ENCODE measurements at places on chromosomes 12 and 14. TPM values are rescaled to one million over a fixed set of nuclear protein-coding genes. Genes with fewer than 3 reads are reported as not detected.

Gene TPH2
- 0.12 TPM for total RNA-seq

Gene CLEC2A
- not detected for total RNA-seq

- DNase-seq, result no peak
- no peak overlapping the region for H3K4me3 ChIP-seq
- H3K27ac ChIP-seq, result no peak overlapping the region
- H3K36me3 ChIP-seq, result no peaks in the 10 kb centered on the region
- H3K27me3 ChIP-seq, result no peaks in the 10 kb centered on the region
Measured at GRCh38 chr12:39920222-39920621, 185.7 kb downstream of the SLC2A13 start.

DNA sequence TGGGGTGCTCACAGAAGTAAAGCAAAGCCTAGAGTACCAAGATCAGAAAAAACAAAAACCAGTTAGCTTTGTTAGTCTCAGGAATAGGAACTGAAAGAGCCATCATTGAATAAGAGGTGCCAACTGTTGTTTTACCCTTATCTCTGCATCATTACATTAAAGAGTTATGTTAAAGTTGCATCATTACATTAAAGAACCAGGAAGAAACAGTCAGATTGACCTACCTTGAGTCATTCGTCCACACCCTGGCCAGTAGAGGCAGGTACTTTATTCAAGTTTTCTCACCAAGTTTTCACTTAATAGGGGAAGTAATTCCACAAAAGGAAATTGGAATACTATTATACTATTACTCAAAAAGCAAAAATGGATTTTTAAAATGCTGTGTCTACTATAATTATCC, 121.7 kb upstream of the CNOT2 start:
- H3K27ac ChIP-seq, result no peak overlapping the region
- H3K4me3 ChIP-seq, result no peak overlapping the region
- H3K36me3 ChIP-seq, result no peaks in the 10 kb centered on the region
- no peaks in the 10 kb centered on the region for H3K4me1 ChIP-seq
- no peak for DNase-seq

DNA sequence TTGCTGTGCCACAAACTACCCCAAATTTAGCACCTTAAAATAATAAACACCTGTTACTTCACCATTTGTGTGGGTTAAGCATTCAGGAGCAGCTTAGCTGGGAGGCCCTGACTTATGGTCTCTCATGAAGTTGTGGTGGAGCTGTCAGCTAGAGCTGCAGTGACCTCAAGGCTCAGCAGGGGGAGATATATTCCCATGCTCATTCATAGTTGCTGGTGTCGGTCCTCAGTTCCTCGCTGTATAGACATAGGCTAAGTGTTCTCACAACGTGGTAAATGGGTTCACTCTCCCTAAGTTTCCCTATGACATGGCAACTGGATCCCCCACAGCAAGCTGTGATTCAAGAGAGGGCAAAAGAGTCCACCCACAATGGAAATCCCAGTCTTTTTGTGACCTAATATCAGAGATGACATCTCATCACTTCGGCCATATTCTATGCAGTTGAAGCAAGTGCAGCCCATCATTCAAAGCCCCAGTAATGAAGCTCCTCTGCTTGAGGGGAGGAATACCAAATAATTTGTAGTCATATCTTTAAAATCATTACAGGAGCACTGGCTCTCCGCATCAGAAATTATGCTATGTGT, 41.1 kb downstream of the PRB3 start:
- no peak overlapping the region for H3K4me3 ChIP-seq
- peak; percentile 37 for DNase-seq
- no peaks in the 10 kb centered on the region for H3K27me3 ChIP-seq

DNA sequence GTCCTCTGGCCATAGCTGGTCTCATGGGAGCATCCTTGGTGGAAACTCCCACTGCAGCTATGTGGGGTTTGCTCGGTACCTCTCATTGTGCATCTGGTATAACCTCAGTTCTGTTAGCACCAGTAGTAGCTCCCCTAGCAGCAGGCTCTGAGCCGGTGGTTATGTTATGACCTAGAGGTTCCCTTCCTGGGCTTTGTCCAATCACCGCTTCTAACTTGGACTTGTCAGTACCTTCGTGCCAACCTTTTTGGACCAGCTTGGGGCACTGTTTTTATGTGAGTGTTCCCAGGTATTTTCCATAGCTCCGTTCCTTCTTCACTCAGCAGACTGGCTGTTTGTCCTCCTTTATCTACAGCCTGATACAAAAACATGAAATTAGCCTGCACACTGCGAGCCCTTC, 55.7 kb downstream of the ATG14 start:
- peaks cover 28% of the 10 kb centered on the region for H3K4me1 ChIP-seq
- no peak for DNase-seq
- no peak overlapping the region for H3K27ac ChIP-seq
- no peak overlapping the region for H3K4me3 ChIP-seq
- H3K36me3 ChIP-seq, result peaks cover 7% of the 10 kb centered on the region

Gene IKZF4
- total RNA-seq, result 7.2 TPM

Gene TEX52
- not detected for total RNA-seq

Gene ANKRD33
- not detected for total RNA-seq

DNA sequence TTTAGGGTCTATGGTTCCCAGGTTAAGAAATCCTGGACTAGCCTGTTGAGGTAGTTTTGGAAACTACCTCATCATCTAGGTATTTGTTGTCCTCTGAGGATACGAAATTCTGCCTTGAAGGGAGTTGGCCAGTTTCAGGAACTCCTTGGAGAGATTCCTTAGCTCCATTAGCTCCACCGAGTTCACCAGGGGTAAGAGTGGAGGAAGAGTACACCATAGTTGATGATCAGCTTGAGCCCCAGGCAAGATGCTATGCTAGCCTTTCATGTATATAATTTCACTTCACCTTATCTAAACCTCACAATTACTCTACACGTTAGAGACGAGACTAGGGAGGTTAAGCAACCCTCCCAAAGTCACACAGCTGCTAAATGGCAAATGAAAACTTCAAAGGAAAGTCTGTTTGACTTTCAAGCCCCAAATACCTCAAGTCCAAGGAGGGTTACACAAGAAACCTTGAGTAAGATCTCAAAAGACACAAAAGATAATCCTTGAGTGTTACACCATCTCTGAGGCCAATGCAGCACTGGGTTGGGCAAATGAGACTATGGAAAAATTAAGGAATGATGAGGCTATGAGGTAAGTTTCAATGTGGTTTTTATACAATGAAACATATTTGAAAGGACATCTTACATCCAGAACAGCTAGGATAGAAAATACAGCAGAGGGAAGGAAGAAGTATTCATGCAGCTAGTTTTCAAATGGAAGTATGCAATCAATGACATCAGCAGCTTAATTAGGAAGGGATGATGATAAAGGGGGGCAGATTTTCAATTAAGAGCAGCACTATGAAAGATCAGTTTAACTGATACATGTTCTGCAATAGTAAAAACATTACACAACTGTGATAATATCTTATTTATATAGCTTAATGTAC, 97.2 kb upstream of the KRAS start:
- DNase-seq, result no peak
- H3K27me3 ChIP-seq, result no peaks in the 10 kb centered on the region
- no peak overlapping the region for H3K27ac ChIP-seq
- H3K4me1 ChIP-seq, result no peaks in the 10 kb centered on the region

DNA sequence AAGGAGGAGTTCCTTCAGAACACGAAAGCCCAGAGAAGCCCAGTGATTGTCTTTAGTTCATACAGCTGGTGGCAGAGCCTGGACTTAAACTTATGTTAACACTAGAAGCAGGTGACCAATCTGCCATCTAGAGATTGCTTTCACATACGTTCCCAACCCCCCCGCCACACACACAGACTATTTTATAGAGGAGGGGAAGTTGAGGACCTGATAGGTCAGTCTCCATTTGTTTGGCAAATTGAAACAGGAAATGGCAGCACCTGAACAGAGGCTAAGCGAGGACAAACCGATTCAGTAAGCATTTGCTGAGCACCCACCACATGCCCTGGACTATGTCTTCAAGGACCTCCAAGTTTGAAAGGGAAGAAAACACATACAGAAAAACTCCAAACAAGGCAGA, 4.8 kb upstream of the PLEKHD1 start:
- H3K4me3 ChIP-seq, result no peak overlapping the region
- H3K27ac ChIP-seq, result no peak overlapping the region
- H3K27me3 ChIP-seq, result peaks cover 3% of the 10 kb centered on the region
- H3K4me1 ChIP-seq, result no peaks in the 10 kb centered on the region

Gene NXPH4
- total RNA-seq, result not detected

GRCh38 chr14:51447411-51447810, 204.3 kb upstream of the FRMD6 start:
- no peak overlapping the region for H3K4me3 ChIP-seq
- DNase-seq, result no peak
- H3K4me1 ChIP-seq, result no peaks in the 10 kb centered on the region

- H3K27ac ChIP-seq, result no peak overlapping the region
- DNase-seq, result no peak
- H3K4me3 ChIP-seq, result no peak overlapping the region
- H3K27me3 ChIP-seq, result no peaks in the 10 kb centered on the region
- no peaks in the 10 kb centered on the region for H3K36me3 ChIP-seq
- no peaks in the 10 kb centered on the region for H3K4me1 ChIP-seq
Measured at GRCh38 chr12:101097829-101098580, 112.0 kb downstream of the SLC5A8 start.

- no peak overlapping the region for H3K27ac ChIP-seq
- H3K4me3 ChIP-seq, result no peak overlapping the region
- no peaks in the 10 kb centered on the region for H3K4me1 ChIP-seq
- DNase-seq, result no peak
Measured at GRCh38 chr14:99571303-99571986, 32.6 kb downstream of the CCDC85C start.

DNA sequence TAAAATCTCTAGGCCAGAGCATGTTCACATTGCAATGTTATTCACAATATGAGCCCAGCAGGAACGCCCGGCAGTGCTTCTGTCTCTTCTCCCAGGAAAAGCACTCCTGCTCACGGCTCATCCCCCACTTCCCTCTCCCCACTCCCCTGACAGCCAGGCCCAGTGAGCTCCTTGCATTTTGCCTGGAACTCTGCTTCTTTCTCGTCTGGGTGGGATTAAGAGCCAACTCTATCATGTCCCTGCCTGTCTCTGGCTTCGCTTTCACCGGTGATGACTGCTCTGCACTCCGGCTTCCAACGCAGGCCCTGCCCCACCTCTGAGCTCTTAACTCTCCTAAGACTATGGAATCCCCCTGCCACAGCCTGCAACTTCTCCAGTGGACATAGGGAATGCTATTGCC, 2.5 kb downstream of the PLEK2 start:
- no peaks in the 10 kb centered on the region for H3K36me3 ChIP-seq
- no peak overlapping the region for H3K4me3 ChIP-seq
- no peaks in the 10 kb centered on the region for H3K4me1 ChIP-seq
- H3K27ac ChIP-seq, result no peak overlapping the region
- H3K27me3 ChIP-seq, result no peaks in the 10 kb centered on the region

DNA sequence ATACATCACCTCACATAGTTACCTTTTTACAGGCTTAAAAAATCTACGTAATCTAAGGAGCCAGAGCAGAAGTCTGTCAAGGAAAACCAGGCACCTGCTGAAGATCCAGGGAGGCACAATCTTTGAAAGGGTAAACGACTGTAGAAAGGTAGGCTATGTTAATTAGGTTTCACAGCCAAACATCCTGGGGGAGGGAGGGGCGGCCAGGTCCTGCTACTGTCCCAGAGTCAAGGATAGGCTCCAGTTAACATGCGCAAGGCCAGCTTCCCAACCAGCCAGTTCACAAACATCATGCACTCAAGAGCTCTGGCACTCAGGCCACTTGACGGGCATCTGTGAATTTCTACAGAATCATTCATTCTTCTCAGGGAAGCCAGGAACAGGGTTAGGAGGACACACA, 22.9 kb downstream of the NIN start:
- H3K4me3 ChIP-seq, result no peak overlapping the region
- DNase-seq, result no peak
- peaks cover 17% of the 10 kb centered on the region for H3K36me3 ChIP-seq
- H3K4me1 ChIP-seq, result peaks cover 24% of the 10 kb centered on the region
- no peaks in the 10 kb centered on the region for H3K27me3 ChIP-seq
- H3K27ac ChIP-seq, result no peak overlapping the region

Gene CAPZA3
- not detected for total RNA-seq

- no peaks in the 10 kb centered on the region for H3K27me3 ChIP-seq
- no peak overlapping the region for H3K4me3 ChIP-seq
- no peaks in the 10 kb centered on the region for H3K36me3 ChIP-seq
- DNase-seq, result no peak
- no peak overlapping the region for H3K27ac ChIP-seq
- no peaks in the 10 kb centered on the region for H3K4me1 ChIP-seq
Measured at GRCh38 chr14:103361867-103362266, 23.3 kb upstream of the MARK3 start.

Gene PRB2
- not detected for total RNA-seq

Gene SRGAP1
- total RNA-seq, result not detected

Gene ULK1
- total RNA-seq, result 55.7 TPM

Gene SDR9C7
- total RNA-seq, result not detected

GRCh38 chr14:93347850-93348249, 868 bp downstream of the COX8C start:
- no peaks in the 10 kb centered on the region for H3K27me3 ChIP-seq
- H3K27ac ChIP-seq, result no peak overlapping the region
- H3K4me1 ChIP-seq, result no peaks in the 10 kb centered on the region
- H3K36me3 ChIP-seq, result no peaks in the 10 kb centered on the region
- no peak for DNase-seq
- H3K4me3 ChIP-seq, result no peak overlapping the region

Gene PRICKLE1
- not detected for total RNA-seq

Gene NRXN3
- not detected for total RNA-seq

Gene DACT1
- 1.8 TPM for total RNA-seq

DNA sequence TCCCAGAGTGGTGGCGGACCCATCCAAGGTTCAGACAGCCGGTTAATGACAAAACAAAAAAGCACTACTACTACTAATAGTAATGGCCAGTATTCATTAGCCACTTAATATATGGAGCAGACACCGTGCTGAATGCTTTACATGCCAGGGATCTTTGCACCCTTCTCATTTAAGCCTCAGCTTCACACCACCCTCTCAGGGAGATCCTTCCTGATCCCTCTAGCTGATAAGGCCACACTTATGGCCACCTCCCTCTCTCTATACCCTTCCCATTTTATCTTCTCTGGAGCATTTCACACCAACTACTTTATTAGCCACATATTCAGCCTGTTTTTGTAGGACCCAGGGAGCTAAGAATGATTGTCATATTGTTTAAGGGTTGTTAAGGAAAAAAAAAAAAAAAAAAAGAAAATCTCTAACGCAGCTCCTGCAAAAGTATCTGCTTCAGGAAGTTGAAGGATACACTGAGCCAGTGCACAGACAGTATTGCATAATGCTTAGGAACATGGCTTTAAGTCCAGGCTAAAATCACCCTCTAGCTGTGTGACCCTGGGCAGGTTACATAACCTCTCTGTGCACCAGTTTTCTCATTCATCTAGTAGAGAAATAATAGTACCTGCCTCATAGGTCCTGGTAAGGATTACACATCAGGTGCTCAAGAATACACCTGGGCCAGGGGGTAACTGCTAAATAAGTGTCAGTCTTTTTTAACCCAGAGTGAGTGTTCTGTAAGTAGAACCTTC, 29.4 kb downstream of the NUAK1 start:
- H3K36me3 ChIP-seq, result no peaks in the 10 kb centered on the region
- H3K27me3 ChIP-seq, result no peaks in the 10 kb centered on the region

Gene NUAK1
- not detected for total RNA-seq

GRCh38 chr14:21023174-21023573, 1.7 kb downstream of the NDRG2 start:
- no peak for DNase-seq
- H3K36me3 ChIP-seq, result no peaks in the 10 kb centered on the region
- H3K4me1 ChIP-seq, result peaks cover 20% of the 10 kb centered on the region
- no peak overlapping the region for H3K4me3 ChIP-seq

Data from CD4-positive, alpha-beta memory T cell (primary cell).